ENCODE measurements at places on chromosomes 16 and 17.

- DNase-seq = no peak
Observed at GRCh38 chr16:69273009-69273408, 38.1 kb upstream of the VPS4A start.

- no peak for DNase-seq
Observed at GRCh38 chr17:42563143-42563509, 1.2 kb downstream of the COASY start.

GRCh38 chr17:67656494-67657203 is 61.1 kb upstream of the NOL11 start:
- no peak for DNase-seq

DNA sequence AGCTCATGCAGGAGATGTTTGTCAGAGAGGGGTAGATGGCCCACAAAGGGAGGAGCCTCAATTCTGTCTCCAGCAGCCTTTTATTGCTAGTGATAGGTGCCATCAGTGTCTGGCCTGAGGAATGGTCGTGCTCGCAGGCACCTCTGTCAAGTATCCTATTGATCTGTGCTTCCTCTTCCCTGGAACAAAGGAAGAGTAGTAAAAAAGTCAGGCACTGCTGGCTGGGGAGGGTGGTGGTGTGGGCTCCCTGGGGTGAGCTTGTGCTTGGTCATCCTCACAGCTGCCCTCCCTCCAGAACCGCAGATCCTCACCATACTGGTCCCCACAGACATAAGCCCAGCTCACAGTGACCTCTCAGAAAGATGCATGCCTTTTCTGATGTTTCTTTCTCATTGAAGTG is 15.0 kb upstream of the SALL1 start:
- DNase-seq = no peak

DNA sequence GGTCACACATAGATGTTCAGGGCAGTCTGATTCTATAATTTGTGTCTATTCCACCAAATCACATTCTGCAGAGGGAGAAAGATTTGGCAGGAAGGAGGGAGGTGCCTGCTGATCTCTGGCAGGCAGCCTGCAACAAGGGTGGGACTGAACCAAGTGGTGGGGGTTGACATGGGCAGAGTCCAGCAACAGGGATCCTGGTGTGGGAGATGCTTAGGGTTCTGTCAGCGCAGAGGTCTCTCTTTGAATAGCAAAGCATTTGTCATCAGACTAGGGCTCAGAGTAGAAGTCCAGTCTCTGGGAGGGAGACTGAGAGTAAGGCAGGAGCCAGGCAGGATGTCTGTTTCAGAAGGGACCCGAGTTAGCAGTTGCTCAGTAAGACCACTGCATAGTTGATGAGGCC is 94.6 kb downstream of the UTP18 start:
- DNase-seq = no peak

- no peak for DNase-seq
Observed at GRCh38 chr17:73640691-73641090, 3.6 kb downstream of the SDK2 start.

DNA sequence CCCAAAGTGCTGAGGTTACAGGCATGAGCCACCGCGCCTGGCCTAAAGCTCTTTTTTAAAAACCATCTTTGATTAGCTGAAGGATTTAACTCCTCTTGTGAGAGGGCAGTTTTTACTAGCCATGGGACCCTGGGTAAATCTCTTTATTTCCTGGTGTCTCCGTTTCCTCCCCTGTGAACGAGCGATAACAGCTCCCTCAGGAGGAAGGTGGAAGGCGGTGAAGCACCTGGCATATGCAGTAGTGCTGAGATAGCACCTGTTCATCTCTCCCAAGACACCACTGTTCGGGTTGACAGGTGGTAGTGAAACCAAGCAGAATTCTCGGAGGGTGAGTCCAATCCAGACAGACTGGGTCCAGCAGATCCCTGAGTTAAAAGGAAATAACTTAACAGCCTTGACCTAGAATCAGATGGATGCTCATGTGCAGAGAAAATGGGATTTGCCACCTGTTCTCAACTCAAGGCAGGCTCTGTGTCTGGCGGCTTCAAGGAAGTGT is 86.2 kb downstream of the CRISPLD2 start:
- no peak for DNase-seq

DNA sequence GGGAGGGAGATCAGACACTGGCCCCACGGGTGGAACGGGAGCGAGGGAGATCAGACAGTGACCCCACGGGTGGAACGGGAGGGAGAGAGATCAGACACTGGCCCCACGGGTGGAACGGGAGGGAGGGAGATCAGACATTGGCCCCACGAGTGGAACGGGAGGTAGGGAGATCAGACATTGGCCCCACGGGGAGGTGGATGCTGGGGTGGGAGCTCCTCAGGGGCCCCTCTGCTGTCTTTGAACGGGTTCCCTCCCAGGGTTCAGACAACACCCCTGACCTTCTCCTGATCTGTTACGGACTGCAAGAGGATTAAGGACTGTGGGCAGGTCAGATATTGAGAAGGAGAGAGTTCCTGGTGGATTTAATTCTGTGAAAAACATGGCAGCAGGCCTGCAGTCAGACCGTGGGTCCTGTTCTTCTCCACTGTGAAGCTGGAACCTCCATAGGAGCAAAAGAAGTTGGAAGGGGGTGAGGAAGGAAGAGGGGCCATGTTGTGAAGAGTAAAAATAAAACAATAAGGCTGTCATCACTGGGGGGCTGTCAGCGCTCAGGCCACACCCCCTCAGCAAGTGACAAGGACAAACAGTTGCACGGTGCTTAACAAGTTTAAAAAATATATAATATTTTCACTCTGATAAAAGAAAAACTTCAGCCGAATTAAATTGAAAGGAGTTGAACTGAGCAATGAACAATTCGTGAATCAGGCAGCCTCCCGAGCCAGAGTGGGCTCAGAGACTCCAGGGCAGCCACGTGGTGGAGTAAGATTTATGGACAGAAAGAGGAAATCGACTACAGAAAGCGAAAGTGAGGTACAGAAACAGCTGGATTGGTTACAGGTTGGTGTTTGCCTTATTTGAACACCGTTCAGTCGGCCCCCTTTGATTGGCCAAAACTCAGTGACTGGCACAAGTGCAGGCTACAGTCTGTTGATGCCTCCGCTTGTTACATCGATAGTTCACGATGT is 348.7 kb upstream of the TNRC6C start:
- no peak for DNase-seq
